ENCODE measurements at places on chromosomes 7 and 10.

- no peak for DNase-seq
These were observed 200.5 kb downstream of the MAD1L1 start for GRCh38 chr7:2032030-2032875.

GRCh38 chr10:67005981-67006380 is 80.1 kb downstream of the LRRTM3 start:
- no peak for DNase-seq

GRCh38 chr7:114644455-114644854 is 229.8 kb downstream of the FOXP2 start:
- DNase-seq: no peak

DNA sequence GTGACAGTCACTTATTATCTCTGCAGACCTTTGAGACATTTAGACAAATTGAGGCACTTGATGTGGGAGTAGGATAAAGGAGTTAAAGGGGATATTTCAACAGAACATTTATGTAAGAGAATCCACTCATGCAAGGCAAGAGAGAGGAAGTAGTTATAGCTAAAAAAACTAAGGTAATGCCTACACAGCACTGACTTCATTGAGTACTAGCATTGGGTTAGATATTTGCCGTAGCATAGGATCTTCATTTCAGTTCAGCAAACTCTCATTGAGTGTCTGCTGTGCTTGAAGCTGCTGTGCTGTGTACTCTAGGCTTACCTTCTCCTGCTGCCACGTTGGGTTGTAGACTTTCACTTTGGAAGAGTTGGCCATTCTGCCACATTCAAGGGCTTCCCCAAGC is 10.5 kb upstream of the ENTPD1 start:
- DNase-seq: no peak

DNA sequence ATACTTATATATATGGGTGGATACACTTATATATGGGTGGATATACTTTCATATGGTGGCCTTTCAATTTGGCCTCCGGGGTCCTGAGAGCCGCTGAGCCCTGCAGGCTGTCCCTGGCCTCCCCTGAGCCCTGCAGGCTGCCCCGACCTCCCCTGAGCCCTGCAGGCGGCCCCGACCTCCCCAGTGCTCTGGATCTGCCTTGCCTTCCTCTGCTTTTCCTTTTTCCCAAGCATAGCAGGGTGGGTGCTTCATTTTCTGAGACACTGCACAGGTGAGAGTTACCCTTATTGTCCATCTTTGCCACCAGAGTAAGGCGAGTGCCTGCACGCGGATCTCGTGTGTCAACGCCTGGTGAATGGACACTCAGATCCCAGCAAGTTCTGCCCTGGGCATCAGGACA is 106.6 kb downstream of the VIPR2 start:
- DNase-seq: no peak

- DNase-seq: no peak
These were observed 171.9 kb downstream of the HDAC9 start for GRCh38 chr7:18667466-18667865.

DNA sequence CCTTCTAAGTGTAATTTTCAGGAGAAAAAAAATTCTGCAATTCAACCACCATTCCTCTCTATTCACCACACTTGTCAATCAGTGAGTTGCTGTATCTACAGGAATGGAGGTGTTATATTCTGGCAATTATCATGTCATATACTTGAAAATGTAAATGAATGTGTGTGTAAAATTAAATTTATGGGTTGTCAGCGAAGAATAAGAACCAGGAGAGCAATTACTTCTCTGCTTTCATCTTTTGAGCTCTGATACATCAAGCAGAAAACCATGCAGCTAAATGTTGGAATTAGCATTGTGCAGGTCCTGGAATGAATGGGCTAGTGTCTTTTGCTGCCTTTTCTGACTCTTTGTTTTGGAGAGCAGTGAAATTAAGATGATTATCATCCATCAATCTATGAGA is 207.6 kb downstream of the FOXP2 start:
- no peak for DNase-seq

GRCh38 chr10:46514899-46515298 is 41.6 kb downstream of the GPRIN2 start:
- DNase-seq: no peak

- peak; percentile 39 for DNase-seq
These were observed 33.4 kb upstream of the PLPP4 start for GRCh38 chr10:120423431-120424197.

GRCh38 chr7:141071260-141071854 is 2.5 kb upstream of the TMEM178B start:
- peak; percentile 60 for DNase-seq

- no peak for DNase-seq
These were observed 103.0 kb downstream of the OAT start for GRCh38 chr10:124315591-124316270.

GRCh38 chr10:17227367-17228090 is 512 bp upstream of the VIM start:
- peak; percentile 29 for DNase-seq

GRCh38 chr10:97640868-97641811 is 669 bp downstream of the PI4K2A start:
- peak; percentile 34 for DNase-seq

GRCh38 chr7:51090411-51090810 is 226.2 kb downstream of the COBL start:
- no peak for DNase-seq

DNA sequence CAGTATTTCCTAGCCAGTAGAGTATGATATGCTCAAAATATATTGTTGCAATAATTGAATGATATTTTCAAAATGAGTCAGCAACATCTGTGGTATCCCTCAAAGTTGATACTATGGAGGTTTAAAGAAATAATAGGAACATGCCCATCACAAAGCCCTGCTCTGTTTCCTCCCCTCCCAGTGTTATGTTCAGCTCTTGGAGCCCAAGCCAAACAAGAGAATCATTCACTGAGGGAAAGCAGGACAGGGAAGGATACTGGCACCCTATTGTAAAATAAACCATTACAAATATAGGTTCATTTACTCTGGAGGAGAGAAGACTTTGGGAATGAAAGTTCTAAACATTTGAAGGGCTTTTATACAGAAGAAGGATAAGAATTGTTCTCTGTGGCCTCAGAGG is 37.6 kb downstream of the SORCS3 start:
- DNase-seq: no peak

GRCh38 chr10:99431190-99431760 is 851 bp upstream of the GOT1 start:
- DNase-seq: peak; percentile 43

DNA sequence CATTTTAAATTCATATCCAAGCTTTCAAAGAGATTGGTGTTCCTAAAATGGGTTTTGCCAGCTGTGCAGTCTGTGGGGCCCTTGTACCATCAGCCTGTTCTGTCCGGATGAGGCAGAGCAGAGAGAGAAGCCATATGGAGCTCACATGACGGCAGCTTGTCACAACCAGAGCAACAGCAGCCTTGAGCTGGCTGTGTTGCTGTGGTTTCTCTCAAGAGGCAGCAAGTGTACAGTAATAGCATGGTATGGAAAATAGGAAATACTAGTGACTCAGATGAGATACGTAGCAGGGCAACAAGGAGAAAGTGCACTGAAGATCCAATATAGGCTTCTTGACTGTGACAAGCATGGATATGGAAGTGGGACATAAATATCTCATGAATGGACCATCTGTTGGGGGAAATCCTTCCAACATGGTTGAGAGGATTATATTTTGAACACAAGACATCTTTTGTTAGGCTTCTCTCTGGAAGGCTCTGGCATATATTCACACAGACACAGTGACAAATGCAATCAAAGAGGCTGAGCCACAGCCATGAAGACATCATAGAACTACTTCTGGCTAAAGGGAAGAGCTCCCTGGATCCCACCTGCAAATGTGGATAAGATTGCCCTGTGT is 251.0 kb upstream of the TAC1 start:
- no peak for DNase-seq

GRCh38 chr7:106092204-106092603 is 19.9 kb downstream of the SYPL1 start:
- no peak for DNase-seq

GRCh38 chr10:73379064-73379748 is 20.5 kb upstream of the CFAP70 start:
- no peak for DNase-seq

DNA sequence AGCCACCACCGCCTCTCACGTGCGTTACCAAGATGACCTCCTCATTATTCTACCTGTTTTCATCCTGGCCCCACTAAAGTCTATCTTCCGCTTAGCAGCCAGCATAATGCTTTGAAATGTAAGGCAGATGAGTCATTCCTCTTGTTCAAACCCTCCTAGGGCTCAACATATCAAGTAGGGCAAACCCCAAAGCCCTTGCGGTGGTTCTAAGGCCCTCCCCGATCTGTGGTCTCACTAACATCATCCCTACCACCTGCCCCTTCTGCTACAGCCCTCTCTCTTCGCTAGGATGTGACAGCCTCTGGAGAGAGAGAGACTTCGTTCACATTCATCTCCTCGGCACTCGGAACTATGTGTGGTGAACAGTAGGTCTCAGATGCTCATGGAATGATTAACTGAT is 94.8 kb downstream of the SVIL start:
- no peak for DNase-seq

DNA sequence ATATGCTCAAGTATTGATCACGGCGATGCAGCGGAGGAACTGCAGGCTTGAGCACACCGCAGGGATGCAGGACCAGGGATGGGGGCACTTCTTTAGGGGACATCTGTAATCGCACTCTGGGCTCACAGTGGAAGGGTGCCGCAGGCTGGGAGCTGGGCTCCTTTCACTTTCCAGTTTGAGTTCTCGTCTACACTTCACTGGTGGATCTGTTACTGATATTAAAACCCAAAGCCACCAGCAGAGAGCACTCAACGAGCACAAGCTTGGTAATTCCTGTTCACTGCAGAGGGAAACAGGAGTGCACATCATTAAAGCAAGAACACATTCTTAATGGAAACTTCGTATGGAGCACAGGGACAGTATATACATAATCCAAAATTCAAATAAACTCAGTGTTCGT is 91.3 kb downstream of the PARD3 start:
- no peak for DNase-seq

GRCh38 chr10:18340496-18341051 is 200.3 kb downstream of the CACNB2 start:
- DNase-seq: no peak

DNA sequence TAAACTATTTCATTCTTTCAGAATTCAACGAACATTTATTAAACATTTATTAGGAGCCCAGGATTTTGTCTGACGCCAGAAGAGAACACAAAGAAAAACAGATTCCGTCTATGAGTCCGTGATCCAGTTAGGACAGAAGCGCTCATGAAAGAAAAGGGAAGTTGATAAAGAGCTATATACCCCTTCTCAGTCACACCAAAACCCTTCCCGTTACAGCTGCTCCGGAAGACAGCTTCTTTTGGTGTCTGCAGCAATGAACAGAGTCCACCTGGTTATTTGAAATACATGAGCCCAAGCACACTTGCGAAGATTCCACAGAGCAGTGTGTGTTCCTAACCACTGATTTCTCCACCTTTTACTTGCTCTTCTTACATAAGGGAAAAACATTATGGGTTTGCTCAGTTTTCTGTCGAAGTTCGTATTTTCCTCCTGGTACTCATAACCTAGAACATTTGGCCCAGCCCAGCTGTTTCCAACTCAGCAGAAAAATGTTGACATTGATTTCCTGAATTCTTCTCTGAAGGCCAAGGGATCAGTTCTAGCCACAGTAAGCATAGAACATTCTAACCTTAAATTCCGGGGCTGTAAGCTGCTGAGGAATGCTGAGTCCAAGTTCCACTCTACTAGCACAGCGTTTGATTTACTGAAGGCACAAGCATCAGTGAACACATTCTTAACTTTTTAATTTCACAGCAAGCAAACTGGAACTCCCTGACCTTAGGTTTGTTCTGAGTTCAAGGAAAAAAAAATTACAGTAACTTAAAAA is 206.5 kb downstream of the SORCS1 start:
- DNase-seq: no peak

DNA sequence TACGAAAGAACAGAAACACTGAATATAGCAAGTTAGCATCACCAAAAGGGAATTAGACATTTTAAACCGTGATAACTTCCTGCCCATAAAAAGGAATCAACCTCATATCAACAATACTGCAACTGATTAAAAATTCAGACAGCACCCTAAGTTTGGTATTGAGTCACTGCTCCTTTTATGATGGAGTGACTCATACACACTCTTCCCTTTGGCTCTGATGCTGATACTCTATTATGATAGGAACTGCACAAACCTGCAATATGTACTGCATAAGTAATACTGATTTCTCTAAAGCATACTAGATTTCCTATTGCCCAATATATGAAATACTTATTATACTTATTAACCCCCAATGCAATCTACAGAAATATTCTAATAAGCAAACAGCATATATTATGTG is 118.7 kb downstream of the PARD3 start:
- no peak for DNase-seq

- DNase-seq: no peak
These were observed 125.3 kb downstream of the CHN2 start for GRCh38 chr7:29319719-29320521.

DNA sequence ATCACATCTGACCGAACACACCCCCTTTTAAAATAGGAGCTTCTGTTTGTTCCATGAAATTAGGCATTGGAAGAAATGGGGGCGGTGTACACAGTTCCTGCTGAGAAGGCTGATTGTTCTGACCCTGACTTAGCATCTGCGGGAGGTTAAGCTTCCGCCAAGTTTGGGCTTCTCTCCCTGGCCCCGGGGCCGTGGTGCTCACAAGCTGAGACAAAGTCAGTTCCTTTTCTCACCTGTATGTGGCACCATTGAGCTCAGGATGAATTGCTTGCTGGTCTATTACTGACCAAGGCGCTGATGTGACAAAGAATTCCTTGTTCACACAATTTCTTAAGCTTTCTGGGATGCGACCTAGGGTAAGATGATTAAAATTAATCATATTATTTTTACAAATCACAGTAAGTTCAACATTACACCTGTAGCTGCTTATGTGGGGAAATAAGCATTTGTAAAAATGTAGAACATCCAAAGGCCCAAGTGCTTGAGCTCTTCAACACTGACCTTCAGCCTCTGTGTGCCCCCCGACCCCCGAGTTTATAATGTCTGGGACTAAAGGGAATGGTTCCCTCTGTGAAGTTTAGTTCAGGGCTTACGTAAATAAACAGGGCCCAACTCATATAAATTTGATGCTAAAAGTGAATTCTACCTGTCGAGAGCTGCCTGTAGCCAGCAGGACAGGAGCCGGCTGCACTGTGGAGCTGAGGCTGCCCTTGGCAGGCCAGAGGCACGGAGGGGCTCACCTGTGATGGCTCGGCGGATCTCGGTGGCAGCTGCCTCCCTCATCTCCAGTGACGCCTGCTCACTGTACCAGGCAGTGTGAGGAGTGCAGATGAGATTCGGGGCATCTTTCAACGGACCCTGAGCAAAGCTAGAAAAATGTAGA is 50.8 kb downstream of the ZRANB1 start:
- peak; percentile 27 for DNase-seq

DNA sequence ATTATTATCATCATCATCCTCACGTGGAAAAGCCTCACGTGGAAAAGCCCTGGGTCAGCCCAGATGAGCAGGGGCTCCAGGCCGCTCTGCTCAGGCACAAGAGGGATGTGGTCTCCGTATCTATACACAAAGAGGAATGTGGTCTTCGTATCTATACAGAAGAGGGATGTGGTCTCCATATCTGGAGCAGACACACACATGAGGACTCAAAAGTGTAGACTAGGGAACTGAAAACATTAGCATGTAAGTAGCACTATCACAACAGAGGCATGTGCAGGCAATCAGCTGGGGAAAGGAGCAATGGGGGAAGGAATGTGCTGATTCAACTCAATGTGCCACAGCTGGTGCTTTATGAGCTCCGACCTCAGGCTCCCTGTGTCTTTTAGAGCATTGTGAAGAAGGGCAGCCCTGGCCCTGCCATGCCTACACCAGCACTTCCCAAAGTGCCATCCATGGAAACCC is 86.5 kb downstream of the PLXNA4 start:
- no peak for DNase-seq

GRCh38 chr10:88455831-88456230 is 127.3 kb downstream of the RNLS start:
- no peak for DNase-seq

GRCh38 chr7:13174991-13175390 is 487.6 kb downstream of the ARL4A start:
- no peak for DNase-seq
